BJ (cell line): ENCODE measurements at places on chromosomes 5 and 9.

- no peak for DNase-seq
These were observed 18.2 kb upstream of the ADCY2 start for GRCh38 chr5:7377761-7378160.

- no peak for DNase-seq
These were observed 42.8 kb downstream of the PDE4D start for GRCh38 chr5:59850766-59851165.

- DNase-seq, result no peak
These were observed 24.9 kb upstream of the SLCO6A1 start for GRCh38 chr5:102523541-102524175.

GRCh38 chr9:103014242-103014641, 19.1 kb downstream of the CYLC2 start:
- DNase-seq, result no peak

DNA sequence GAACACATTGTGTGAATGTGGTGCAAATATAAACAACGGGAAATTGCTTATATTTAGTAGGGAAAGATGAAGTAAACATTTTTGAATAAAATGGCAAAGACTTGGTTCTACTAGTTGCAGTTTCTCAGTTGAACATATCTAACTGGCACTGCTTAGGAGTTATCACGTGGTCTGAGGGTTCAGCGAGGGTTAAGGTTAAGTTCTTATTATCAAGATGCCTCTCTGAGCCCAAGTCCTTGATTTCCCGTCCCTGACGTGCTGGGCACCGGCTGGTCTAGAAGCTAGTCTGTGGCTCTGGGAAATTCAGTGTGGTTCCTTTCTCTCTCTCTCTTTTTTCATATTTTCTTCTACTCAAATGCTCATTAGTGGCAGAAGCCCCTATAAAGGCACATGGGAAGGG, 81.6 kb upstream of the PITX1 start:
- DNase-seq, result no peak

DNA sequence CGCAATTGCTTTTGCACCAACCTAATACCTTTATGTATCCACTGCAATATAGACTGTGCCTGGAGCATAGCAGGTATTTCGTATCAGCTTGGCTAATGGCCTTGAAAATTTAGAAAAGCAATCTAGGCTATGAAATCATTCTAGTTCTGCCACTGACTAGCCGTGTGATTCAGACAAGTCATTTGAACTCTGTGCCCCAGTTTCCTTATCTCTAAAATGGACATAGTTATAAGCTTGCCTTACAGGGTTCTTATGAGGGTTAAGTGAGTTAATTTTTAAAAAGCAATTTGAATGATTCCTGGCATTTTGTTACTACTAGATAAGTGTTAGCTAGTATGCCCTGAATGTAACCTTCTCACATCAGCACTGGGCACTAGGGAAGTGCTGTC, 80.5 kb upstream of the PUM3 start:
- no peak for DNase-seq

DNA sequence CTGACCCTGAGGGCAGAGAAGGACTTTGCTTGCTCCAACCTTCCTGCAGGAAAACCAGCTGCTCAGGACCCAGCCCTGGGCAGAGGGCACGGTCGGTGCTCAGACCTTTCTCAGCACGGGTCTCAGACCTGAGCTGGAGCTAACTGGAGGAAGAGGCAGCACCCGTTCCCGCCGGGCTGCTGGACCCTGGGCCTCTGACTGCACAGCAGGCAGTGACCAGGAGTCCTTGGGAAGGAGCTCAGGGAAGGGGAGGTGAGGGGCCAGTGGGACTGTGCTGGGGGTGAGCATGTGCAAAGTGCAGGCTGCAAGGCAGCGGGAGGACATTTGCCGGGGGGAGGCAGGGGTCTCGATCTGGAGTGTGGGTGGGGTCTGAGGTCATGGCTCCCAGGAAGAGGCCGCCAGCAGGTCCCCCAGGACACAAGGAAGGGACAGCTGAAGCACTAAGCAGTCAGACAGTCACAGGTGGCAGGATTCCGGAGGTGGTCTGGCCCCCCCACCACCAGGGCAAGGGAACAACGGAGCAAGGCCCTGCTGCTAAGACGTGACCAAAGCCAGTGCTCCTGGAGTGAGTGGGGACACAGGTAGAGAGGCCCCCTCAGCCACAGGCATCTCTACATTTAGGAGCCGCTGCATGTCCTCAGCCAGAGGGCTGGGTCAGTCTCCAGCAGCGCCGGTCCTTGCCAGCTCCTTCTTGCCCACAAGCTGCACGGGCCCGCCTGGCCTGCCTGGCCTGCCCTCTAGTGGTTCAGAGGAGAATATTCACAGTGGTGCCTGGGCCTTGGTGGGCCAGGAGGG, 4.8 kb upstream of the DPM2 start:
- DNase-seq, result no peak

DNA sequence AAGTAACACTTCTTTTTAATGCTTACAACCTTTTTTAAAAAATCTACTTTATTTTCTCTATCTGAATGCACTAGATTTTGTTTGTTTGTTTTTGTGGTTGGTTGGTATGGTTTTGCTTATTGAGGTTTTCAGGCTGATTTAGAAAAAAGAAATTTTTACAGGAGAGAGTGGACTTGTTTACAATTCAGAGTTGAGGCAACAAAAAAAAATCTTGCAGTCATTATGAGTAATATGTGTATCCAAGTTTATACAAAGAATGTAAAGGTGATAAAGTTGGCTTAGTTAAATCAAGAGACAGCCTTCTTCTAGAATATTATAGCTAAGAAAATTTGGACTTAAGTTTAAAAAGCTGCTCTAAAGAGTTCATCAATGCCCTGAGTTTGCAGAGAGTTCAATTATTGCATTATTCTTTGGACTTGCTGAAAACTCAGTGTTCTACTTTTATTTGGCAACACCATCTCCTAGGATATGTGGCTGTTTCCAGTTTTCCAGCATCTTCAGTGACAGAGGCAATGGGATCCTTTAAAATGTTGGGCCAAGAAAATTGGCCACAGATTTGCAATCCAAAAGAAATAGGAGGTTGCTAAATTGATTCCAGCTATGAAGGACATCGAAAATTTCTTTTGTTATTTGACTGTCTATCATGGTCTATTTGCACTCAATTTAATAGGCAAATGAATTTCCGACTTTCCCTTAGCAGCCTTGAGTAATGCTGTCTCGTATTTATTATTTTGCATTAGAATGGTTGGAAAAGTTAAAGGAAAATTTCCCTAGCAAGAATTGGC, 10.7 kb downstream of the STK32A start:
- no peak for DNase-seq

- no peak for DNase-seq
These were observed 642 bp downstream of the SV2C start for GRCh38 chr5:76083555-76084495.

DNA sequence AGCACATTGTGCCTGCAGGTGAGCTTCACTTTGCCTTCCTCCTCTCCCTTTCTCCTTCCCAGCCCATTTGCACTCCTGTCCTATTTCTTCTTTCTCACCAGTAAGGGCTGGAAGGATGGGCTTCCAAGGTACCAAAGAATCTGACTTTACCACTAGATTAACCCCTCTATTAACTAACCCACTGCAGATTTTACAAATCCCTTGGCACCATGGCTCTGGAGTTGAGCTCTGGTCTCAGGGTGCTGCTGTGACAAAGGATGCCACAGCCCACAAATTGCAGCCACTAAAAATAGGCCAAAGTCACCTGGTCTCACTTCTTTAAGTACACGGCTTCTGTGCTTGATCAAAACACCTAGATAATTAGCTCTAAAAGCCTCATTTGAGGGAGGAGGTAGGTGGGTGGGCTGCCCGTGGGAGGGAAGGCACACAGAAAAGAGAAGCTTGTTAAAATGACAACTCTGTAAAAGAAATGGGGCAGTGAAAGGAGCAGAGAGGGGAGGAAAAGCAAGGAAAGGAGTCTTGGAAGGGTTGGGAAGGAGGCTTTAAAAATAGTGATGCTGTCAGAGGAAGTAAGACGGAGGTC, 327.4 kb downstream of the DRD1 start:
- DNase-seq, result no peak

DNA sequence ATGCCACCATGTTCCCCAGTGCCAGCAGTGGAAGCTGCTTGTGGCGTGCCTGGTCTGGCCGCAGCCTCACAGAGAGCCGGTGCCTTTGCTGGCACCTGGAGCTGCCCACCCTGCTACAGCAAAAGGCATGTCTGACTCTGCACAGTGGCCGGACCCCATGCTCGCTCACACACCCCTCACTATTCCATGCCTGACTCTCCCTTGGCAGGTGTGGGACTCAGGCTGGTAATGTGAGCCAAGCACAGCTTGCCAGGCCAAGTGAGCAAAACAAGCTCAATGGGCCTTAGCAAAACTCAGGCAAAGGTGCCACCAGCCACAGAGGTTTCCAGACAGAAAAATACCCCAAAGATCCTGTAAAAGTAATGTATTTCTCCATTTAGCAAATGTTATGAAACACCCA, 15.5 kb downstream of the GNA14 start:
- DNase-seq, result no peak

DNA sequence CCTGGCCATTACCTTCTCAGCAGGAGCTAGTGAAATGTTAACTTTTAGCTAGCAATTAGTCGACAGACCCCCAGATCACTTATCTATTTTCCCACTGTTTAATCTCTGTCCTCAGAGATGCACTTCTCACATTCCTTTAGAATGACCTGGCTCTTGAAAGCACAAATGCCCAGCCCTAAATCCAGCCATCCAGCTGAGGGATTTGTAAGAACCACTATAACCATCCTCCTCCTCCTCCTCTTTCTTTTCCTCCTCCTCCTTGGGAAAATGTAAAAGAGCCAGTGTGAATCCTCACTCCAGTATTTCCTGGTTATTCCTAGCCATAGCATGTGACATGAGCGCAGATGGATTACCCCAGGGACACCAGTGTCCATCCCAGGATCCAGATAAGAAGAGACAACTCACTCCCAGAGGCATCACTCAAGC, 124.3 kb downstream of the ENC1 start:
- no peak for DNase-seq

GRCh38 chr5:62450259-62450658, 37.7 kb downstream of the IPO11 start:
- DNase-seq, result no peak

GRCh38 chr5:16505904-16506303, 40.3 kb upstream of the ZNF622 start:
- no peak for DNase-seq

GRCh38 chr9:101029315-101030085, 973 bp downstream of the PLPPR1 start:
- no peak for DNase-seq

- no peak for DNase-seq
These were observed 589.2 kb downstream of the PRR16 start for GRCh38 chr5:121053055-121053985.

GRCh38 chr5:151155775-151156506, 1.6 kb downstream of the ANXA6 start:
- no peak for DNase-seq

GRCh38 chr5:44862808-44863207, 54.1 kb downstream of the MRPS30 start:
- no peak for DNase-seq

- no peak for DNase-seq
These were observed 179.1 kb upstream of the SMIM23 start for GRCh38 chr5:171606414-171607024.

GRCh38 chr5:180642779-180643178, 6.6 kb downstream of the FLT4 start:
- DNase-seq, result no peak

DNA sequence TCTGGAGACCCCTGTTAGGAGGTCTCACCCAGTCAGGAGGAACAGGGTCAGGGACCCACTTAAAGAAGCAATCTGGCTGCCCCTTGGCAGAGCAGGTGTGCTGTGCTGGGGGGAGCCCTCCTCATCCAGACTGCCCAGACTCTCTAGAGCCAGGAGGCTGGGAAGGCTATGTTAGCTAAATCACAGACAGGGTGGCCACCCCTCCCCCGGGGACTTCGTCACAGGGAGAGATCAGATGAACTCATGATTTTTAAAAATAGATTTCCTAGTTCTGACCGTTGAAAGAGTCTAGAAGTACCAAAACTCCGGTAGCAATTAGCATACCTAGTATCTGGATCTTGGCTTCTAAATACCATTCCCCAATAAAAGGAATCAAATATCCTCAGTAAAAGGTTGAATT, 35.0 kb upstream of the FOXB2 start:
- DNase-seq, result no peak

- DNase-seq, result no peak
These were observed 54.0 kb downstream of the SHOC1 start for GRCh38 chr9:111740739-111741138.

DNA sequence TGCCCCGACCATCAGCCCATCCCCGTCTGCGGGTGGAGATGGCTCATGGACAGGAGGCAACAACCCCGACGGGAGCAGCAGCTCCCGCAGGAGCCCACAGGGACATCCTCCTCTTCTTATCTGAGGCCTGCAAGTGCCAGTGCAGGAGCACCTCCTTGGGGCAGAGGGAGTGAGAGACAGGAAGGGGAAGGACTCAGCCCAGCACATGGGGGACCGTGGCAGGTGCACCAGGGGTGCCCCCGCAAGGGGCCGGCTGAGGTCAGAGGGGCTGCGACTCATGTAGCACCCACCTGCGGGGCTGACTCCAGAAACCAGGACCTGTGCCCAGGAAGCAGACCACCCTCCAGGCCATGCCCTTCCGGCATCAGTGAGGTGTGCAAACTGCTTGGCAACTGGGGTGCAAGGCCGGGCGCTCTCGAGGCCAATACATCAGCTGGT, 259.8 kb upstream of the ADAMTS16 start:
- no peak for DNase-seq

- DNase-seq, result no peak
These were observed 49.8 kb downstream of the PIK3R1 start for GRCh38 chr5:68265347-68265746.

GRCh38 chr5:123795688-123796087, 283.7 kb downstream of the CSNK1G3 start:
- DNase-seq, result no peak

DNA sequence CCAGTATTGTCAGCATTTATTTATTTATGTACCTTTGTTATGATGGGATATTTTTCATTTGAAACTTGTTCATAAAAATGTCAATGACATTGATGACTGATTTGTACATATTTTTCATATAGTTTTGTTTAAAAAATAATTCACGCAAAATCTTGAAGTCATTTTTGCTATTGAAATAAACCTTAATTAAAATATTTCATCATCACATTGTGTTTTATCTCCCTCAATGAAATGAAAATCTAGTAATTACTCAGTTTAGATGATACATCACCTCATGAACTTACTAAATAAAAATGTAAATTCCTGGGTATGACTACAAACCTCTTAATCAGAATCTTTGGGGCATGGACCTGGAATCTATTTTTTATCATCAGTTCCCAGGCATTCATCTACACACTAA, 89.6 kb downstream of the OSMR start:
- no peak for DNase-seq

DNA sequence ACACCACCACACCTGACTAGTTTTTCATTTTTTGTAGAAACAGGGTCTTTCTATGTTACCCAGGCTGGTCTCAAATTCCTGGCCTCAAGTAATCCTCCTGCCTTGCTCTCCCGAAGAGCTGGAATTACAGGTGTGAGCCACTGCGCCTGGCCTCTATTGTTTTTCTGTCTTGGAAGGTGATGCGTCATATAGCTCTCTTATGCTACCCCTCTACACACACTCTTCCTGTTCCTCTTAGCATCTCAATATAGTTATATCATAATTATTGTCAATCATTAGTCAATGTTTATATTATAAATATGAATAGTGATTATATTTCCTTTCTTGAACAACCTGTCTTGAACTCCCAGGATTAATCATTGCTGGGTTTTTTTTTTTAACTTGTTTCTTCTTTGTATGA, 7.3 kb downstream of the PKD2L2 start:
- DNase-seq, result no peak

- no peak for DNase-seq
These were observed 503.2 kb downstream of the GADD45G start for GRCh38 chr9:90107726-90108655.

GRCh38 chr5:107213025-107213424, 457.7 kb downstream of the EFNA5 start:
- DNase-seq, result no peak
